ENCODE measurements at places on chromosomes 13 and 19.

- DNase-seq, result peak; percentile 29
Observed at GRCh38 chr13:30696278-30697176, 38.8 kb upstream of the ALOX5AP start.

GRCh38 chr19:9130965-9131364 lies 4.2 kb upstream of the OR7G3 start:
- no peak for DNase-seq

- no peak for DNase-seq
Observed at GRCh38 chr13:30429721-30430694, 7.7 kb downstream of the UBE2L5 start.

- DNase-seq, result no peak
Observed at GRCh38 chr19:56015756-56016155, 29.2 kb downstream of the NLRP5 start.

DNA sequence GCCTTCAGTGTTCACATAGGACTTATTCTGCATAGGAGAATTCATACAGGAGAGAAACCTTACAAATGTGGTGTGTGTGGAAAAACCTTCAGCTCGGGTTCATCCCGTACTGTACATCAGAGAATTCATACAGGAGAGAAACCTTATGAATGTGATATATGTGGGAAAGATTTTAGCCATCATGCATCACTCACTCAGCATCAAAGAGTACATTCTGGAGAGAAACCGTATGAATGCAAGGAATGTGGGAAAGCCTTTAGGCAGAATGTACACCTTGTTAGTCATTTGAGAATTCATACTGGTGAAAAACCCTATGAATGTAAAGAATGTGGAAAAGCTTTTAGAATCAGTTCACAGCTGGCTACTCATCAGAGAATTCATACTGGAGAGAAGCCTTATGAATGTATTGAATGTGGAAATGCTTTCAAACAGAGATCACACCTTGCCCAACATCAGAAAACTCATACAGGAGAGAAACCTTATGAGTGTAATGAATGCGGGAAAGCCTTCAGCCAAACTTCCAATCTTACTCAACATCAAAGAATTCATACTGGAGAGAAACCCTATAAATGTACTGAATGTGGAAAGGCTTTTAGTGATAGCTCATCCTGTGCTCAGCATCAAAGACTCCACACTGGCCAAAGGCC lies 13.4 kb upstream of the ZFP28 start:
- no peak for DNase-seq

GRCh38 chr13:45300190-45300985 lies 40.6 kb downstream of the TPT1 start:
- no peak for DNase-seq

- DNase-seq, result no peak
Observed at GRCh38 chr19:8566855-8567254, 10.4 kb downstream of the MYO1F start.

DNA sequence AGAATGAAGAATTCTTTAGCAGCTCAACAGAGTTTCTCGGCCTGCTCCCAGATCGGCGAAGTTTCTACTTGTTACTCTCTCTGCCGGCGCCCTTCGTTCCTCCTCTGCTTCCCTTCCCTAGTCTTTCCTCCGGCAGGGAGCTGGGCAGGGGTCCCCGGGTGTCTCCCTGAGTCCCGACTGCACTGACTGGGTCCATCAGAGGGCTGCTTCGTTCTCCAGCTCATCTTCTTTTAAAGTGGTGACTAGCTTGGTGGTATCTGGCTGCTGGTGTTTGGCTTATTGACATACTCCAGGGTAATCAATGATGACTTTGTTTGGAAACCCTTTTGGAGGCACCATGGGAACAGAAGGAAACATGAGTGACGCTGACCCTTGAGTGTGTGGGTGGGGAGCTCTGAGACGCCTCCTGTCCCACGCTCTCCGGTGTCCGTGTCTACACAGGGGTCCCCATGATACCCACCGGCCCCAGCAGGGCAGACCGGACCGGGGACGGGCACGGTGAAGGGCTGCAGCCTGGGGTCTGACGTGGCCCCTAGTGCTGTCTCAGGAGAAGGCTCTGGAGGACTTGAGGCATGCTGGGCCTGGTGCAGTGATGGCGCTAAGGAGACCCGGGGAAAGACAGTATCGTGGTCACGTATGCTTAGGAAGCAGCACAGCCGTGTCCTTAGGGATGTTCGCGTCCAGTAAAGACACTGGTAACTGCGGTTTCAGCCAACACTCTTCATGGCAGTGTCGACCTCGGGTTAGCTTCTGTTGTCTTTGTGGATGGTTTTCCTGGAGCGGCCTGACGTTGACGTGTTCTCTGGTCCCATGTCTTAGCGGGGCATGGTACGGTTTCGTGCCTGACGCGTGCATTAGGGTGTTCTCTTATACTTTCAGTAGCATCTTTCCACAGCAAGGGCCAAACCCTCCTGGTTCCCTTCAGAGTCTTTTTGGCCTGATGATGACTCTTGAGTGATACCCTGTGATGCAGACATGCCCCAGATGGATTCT lies 23.8 kb downstream of the NAXD start:
- no peak for DNase-seq

DNA sequence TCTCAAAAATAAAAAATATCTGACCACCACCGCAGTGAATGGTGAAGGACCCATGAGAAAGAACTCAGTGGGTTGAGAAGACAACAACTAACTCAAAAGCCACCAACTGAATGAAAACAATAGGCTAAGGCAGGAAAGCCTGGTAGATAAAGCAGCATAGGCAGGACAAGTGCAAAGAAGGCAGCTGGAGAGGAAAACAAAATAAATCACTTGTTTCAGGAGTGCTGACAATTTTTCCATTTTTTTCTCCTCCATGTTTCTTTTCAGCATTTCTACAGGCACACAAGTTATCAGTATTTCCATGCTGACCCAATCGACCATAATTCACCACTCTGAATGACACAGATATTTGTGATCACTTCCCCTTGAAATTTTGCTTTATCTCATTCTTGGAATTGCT lies 597.8 kb downstream of the LIG4 start:
- DNase-seq, result no peak

GRCh38 chr13:21698817-21699679 lies 28.2 kb downstream of the FGF9 start:
- no peak for DNase-seq

DNA sequence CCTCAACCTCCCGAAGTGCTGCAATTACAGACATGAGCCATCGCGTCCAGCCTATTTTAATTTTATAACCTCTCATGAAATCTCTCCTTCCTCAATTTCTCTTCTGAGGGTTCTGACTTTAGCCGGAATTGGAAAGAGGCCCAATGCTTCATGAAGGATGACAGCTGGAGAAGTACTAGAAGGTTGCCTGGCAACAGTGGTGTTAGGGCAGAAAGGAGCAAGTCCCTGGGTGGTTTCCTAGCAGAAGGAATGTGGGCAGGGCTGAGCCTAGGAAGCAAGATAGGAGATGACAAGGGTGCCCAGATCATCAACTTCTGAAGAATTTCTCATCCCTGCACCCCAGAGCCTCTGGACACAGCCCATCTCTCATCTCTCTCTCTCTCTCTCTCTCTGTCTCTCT lies 25.8 kb downstream of the CACNG6 start:
- no peak for DNase-seq

DNA sequence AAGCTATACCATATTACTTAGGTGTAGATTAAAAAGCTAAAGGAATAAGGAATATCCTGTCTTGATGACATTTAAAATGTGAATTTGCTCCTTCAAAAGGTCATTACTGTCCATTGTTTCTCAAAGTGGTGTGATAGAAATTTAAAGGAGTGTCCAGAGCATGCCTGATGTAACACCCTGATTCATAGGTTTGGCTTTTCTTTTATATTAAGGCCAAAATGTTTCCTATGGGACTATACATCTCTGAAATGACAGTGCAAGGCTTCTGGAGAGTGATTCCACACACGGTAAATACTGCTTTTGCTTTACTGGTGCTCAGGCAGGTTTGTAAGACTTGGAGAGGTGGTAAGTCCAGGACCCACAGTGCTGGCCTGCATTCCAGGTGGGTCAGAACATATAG lies 289.9 kb downstream of the RFC3 start:
- no peak for DNase-seq

DNA sequence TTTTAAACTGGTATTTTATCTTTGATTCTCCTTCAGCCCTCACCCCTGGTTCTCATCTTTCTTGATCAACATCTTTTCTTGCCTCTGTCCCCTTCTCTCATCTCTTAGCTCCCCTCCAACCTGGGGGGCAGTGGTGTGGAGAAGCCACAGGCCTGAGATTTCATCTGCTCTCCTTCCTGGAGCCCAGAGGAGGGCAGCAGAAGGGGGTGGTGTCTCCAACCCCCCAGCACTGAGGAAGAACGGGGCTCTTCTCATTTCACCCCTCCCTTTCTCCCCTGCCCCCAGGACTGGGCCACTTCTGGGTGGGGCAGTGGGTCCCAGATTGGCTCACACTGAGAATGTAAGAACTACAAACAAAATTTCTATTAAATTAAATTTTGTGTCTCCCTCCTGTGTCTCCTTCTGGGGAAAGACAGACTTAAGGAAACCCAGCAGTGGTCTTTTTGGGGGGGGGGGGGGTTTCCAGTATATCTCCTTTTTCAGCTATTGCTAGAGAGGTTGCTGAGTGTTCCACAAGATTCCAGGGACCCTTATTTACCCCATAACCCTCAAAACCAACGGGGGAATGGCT lies 1.5 kb upstream of the RAD23A start:
- no peak for DNase-seq

DNA sequence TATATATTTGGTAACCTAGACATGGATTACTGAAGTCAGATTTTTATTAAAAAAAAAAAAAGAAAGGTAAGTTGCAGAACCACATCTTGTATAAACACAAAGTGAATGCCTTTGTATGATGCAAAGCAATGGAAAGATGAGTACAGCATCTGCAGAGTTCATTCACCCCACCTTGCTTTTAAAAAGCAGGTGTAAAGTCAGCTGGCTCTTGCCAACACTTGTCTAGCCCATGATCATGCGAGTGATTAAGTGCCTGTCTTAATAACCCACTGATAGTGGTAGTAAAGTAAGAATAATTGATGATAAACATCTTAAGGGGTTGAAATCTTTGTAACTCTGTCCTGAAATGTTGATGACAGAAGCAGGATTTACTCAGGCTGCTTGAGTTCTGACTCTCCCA lies 710.4 kb downstream of the EFNB2 start:
- no peak for DNase-seq

- DNase-seq, result no peak
Observed at GRCh38 chr13:94063096-94063495, 416.4 kb downstream of the DCT start.

DNA sequence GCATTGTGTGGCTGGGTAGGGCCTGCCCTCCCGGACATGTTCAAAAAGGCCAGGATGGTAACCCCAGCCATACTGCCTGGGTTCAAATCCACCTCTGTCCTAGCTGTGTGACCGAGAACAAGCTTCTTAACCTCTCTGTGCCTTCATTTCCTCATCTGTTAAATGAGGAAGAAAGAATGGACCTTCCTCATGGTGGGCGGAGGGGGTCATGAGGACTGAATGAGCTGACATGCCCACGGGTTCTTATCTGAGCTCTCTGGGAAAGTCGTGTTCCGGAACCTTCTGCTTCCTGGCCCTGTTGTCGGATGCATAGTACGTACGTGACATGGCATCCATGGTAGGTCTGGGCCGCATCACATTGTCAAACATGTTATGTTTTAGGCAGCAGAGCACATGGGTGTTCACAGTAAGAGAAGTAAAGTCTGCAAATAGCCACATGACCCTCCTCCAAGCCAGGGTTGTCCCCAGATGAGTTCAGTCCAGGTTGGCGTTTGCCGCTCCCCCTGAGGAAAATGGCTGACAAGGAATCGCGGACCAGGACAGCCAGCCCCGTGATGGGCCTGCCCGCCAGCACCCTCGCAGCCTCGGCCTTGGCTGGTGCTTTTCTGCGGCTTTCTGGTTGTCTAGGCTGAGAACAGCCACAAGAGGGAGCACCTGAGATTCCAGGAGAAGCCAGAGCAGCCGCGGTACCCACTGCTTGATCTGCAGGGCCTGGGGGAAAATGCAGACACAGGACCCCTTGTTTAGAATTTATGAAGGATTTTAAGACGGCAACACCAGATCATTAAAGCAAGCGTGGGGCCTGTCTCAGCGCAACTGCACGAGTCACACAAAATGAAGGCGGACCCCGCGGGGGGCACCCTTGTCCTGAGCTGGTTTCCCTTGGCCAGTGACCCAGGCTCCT lies 2.4 kb upstream of the NTN5 start:
- peak; percentile 80 for DNase-seq

DNA sequence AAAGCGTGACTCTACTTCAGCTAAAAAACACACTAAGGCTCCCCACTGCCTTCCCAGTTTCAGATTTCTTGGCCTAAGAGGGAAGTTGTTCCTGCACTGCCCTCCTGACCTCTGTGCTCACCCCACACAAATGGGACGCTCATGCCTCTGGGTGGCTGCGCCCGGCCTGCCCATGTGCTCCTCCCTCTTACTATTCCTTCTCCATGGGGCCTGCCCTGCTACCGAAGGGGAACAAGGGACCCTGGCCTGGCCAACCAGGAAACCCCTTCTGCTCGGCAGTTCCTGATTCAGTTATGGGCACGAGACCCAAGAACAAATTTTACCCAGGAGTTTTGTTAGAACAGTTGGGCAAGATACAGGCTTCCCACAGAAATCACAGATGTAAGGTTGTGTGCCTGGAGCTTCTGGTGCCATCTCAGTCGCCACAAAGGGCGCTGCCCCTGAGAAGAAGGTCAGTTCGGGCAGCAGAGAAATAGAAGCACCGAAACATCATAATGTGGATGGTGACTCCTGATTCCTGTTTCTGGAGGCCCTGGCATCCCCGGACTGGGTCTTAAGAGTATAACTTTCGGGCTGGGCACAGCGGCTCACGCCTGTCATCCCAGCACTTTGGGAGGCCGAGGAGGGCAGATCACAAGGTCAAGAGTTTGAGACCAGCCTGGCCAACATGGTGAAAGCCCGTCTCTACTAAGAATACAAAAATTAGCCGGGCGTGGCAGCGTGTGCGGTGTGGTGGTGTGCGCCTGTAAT lies 5.4 kb upstream of the PLPP2 start:
- no peak for DNase-seq

- DNase-seq, result no peak
Observed at GRCh38 chr13:41641429-41641828, 184.1 kb downstream of the RGCC start.

- no peak for DNase-seq
Observed at GRCh38 chr19:19751846-19752245, 18.9 kb upstream of the ZNF14 start.

GRCh38 chr19:11964496-11964857 lies 363 bp upstream of the ZNF763 start:
- DNase-seq, result no peak

- no peak for DNase-seq
Observed at GRCh38 chr13:34044041-34044440, 226.1 kb downstream of the RFC3 start.

Data from endothelial cell (in vitro differentiated cells).